Upper lobe of left lung (tissue), 6 donors: ENCODE measurements at places on chromosomes 11 and 22.

DNA sequence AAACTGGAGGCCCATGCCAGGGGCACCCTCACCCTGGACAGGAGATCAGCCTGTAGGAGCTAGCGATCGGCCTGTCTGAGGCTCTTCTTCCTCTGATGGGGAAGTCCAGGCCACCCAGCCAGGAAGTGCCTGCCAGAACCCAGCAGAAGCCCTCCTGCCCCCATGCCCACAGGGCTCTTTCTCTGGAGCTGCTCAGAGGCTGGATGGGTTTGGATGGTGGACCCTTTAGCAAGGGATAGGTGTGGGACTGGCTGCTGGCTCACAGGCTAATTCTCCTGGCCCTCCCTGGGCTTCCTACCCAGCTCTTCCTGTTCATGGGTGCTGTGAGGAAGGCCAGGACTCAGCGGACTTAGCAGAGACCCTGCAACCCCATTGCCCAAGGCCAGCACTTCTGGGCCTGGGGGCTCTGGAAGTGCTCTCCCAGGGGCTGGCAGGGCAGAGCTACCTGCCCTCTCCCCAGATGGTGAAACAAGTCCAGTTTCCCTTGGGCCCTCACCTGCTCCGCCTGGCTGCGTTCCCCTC, 7.6 kb downstream of the FXYD2 start:
- no peak for DNase-seq

DNA sequence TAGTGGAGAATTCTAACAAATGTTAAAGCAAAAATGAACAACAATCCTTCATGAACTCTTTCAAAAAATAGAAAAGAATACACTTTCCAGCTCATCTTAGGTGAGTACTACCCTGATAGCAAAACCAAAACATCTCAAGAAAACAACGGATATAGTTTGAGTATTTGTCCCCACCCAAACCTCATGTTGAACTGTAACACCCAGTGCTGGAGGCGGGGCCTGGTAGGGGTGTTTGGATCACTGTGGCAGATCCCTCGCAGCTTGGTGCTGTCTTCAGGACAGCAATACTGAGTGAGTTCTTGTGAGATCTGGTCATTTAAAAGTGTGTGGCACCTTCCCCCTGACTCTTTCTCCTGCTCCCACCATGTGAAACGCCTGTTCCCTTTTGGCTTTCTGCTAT, 27.0 kb downstream of the NCAPD3 start:
- DNase-seq, result no peak

GRCh38 chr11:49424136-49424535, 215.7 kb upstream of the FOLH1 start:
- DNase-seq, result no peak

DNA sequence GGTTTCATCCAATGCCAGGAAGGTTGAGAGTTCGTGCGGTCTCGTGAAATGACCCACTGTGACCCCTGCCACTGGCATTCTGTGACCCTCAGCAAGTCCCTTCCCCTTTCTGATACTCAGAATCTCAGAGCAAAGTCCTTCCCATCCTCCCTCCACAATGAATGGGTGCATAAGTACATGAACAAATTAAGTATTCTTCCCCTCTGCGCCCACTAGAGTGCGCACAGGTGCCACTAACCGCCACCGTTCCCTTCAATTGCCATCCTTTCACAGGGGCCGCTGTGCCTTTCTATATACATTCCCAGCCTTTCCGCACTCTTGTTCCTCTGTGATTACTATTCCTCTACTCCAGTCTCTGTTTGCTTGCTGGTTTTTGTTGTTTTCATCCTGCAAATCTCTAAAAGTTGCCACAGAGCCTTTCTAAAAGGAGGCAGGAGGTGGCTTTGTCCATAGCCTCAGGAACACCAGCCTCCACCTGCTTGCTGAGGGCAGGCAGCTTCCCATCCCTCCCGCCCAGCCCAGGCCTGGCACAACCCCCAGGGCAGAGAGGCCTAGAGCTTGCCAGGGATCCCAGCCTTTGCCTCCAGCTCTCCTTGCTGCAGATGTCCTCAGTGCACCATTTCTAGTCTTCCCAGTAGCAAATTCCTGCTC, 6.7 kb upstream of the AP1B1 start:
- no peak for DNase-seq

GRCh38 chr11:73141309-73142127, 600 bp downstream of the FCHSD2 start:
- peak; percentile 65 for DNase-seq

- no peak for DNase-seq
These were observed 82.4 kb upstream of the BIRC3 start for GRCh38 chr11:102234779-102235439.

GRCh38 chr11:113587308-113587739, 112.1 kb upstream of the DRD2 start:
- DNase-seq, result no peak

GRCh38 chr22:41939981-41940831, 6.7 kb downstream of the CENPM start:
- no peak for DNase-seq

GRCh38 chr11:60349990-60350389, 22.9 kb downstream of the MS4A6E start:
- DNase-seq, result no peak

DNA sequence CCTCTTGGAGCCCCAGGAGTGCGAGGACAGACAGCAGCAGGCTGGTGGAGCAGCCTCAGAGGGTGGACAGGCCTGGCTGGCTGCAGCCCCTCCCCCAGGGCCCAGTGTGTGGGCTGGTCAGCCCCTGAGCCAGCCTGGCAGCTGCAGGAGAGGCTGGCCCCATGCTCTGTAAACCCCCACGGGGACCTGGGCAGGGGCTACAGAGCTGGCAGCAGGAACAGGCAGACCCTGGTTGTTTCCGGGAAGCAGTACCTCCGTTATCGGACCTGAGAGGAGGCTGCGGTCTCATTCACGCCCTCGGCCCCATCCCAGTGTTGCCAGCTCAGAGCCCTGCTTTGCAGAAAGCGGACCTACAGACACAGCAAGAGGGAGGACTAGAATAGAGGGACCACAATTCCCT, 38.5 kb upstream of the COMT start:
- no peak for DNase-seq

GRCh38 chr22:31840585-31840984, 86.8 kb downstream of the DEPDC5 start:
- no peak for DNase-seq

DNA sequence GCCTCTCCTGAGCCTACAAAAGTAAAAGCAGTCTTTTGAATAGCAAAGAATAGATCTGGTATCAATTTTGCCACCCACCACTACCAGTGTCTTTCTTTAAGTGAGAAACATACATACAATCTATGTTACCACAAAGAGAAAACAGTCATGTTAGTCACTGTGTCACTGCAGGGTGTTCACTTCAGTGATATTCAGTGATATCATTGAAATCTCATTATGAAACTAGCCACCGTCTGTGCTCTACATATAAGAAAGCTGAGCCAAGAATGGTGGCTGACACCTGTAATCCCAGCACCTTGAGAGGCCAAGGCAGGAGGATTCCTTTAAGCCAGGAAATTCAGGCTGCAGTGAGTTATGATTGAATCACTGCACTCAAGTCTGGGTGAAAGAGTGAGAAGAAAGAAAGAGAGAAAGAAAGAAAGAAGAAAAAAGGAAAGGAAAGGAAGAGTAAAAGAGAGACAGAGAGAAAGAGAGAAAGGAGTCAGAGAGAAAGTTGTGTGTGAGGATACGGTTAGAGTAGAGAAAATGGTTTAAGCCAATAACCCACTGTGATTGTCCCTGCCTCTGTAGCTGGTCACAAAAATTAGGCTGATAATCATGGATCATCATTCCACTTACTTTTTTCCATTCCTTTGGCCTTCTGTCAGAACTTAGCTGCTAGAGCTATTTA, 847.1 kb downstream of the FAM181B start:
- DNase-seq, result no peak

GRCh38 chr11:7671347-7672215, 1.7 kb downstream of the CYB5R2 start:
- DNase-seq, result no peak

GRCh38 chr22:46734830-46735453, 3.1 kb downstream of the CERK start:
- DNase-seq, result peak; percentile 80

DNA sequence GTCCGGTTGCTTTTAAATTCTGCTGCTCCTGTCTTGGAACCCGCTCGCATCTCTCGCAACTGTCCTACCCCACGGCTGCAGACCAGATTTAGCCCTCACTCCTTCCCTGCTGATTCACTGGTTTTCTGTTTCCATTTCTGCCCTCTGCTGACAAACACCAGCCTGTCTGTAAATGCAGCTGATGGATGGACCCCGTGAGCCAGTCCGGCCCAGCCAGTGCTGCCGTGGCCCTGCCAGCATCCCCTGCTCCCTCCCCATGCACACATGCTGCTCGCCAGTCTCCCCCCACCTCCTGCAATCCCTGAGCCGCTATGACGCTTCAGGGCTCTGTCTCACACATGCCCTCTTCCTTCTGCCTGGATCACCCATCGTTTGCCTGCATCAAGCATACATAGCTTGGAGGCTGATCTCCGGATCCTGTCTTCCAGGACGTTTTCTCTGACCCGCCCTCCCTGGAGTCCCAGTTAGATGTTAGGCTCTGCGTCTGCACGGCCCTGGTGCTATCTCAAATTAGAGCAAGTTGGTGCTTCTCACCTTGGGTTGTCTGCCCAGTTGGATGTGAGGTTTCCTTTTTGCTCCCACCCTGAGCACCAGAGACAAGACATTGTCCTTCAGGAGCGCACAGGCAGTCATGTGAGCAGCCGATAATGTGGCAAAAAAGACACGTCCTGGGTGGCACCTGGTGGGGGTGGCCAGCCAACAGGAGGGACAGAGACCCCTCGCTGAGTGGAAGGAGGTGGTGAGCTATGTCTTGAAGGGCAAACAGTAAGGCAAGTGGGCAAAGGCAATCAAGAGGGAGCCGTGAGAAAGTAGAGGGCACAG, 4.3 kb upstream of the ACR start:
- DNase-seq, result peak; percentile 19

- no peak for DNase-seq
These were observed 18.0 kb downstream of the FAM227A start for GRCh38 chr22:38638216-38638615.

DNA sequence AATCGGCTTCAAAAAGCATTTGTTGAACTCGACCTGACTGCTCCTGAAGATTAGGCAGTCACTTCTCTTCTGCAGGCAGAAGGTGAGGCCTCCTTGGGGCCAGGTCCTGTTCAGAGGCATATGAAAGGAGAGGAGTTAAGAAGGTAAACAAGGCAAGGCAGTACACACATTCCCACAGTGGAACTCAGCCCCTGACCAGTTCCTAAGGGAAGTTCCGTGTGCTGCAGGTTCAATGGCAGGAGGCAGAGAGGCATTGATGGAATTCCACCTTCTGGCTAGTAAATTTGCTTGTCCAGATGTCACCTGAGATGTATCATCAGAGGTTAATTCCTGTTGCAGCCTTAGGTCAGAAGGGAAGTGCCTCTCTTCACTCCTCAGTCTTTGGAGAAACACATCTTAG, 337.0 kb upstream of the MTNR1B start:
- no peak for DNase-seq

DNA sequence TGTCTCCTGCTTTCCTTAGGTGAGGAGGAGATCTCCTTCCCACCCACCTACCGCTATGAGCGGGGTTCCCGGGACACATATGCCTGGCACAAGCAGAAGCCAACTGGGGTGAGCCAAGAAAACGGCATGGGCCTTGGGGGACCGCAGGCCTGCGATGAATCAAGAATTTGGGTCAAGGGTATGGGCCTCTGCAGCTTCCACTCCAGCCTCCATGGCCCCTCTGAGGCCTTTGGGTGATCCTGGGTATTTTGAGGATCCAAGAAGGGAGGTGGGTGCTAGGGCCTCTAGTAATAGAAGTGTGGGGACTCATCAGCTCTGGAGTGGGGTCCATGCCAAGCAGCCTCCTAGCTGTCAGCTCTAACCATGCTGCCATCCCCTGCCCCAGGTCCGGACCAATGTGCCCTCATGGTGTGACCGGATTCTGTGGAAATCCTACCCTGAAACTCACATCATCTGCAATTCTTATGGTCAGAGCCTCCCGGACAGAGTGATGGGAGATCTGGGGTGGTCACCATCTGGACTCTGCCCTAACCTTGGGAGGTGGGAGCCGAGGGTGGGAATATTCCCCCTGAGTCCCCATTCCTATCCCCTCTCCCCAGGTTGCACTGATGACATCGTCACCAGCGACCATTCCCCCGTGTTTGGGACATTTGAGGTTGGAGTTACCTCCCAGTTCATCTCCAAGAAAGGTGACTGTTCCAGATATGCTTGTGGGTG, 8.6 kb downstream of the INPPL1 start:
- no peak for DNase-seq

DNA sequence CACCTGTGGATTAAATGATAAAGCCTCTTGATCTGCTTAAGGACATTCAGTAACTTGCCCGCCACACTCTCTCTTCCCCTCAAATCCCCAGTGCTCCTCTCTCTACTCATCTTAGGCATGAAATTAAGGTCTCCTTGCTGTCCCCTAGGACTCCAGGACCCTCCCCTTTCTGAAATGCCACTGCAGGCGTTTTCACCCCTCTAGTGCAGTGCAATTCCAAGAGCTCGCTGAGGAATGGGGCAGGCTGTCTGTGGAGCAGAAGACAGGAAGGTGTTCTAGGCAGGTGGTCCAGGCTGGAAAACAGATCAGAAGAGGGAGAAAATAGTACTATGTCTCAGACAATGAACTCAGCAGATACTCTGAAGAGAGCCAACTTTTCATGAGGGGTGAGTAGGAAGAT, 55.8 kb upstream of the ARHGAP42 start:
- DNase-seq, result no peak

DNA sequence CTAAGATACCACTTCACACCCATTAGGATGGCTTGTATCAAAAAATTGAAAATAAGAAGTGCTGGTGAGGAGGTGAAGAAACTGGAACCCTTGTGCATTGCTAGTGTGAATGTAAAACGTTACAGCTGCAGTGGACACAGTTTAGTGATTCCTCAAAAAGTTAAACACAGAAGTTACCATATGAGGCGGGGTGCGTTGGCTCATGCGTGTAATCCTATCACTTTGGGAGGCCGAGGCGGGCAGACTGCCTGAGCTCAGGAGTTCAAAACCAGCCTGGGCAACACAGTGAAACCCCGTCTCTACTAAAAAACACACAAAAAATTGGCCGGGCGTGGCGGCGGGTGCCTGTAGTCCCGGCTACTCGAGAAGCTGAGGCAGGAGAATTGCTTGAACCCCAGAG, 43.5 kb downstream of the SGSM3 start:
- peak; percentile 55 for DNase-seq

- no peak for DNase-seq
These were observed 374.6 kb upstream of the B3GAT1 start for GRCh38 chr11:134786636-134787035.

DNA sequence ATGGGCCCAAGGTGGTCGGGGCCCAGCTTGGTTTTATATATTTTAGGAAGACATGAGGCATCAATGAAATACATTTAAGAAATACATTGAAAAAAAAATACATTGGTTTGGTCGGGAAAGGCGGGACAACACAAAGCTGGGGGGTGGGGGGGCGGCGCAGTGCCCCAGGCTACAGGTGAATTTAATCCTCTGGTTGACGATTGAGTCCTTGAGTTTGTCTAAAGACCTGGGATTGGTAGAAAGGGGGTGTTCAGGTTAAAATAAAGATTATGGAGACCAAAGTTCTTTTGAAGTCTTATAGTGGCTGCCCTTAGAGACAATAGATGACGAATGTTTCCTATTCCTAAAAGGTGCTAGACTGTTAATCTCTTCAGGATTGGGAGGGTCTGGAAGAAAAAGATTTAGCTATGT, 3.1 kb downstream of the IFITM1 start:
- DNase-seq, result no peak

GRCh38 chr22:23566705-23567475, 13.2 kb downstream of the IGLL1 start:
- no peak for DNase-seq

GRCh38 chr11:67648796-67649613, 1.5 kb downstream of the ACY3 start:
- no peak for DNase-seq

- DNase-seq, result no peak
These were observed 12.0 kb upstream of the GAB2 start for GRCh38 chr11:78429660-78430059.
